Central memory CD8-positive, alpha-beta T cell (primary cell): ENCODE measurements at places on chromosomes 16 and 17.

GRCh38 chr16:9091867-9092281 lies 430 bp downstream of the HAPSTR1 start:
- DNase-seq, result peak; percentile 28

DNA sequence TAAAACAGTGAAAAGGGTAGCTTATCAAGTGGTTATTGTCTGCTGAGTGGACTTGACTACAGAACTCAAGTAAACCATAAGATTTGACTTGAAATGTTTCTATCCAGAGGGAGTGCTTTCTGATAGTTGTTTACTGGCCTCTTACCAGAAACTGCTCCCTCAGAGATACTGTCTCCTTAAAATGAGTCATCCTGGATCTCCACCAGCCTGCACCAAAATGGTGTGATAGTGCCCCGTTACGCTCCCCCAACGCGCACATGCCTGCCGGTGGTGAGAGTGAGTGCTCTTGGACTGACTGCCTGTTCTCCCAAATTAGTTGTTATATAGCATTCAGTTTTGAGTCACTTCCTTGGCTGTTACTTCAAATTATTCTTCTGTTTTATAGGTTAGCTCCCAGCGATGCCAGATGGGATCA lies 22.9 kb downstream of the PRCD start:
- DNase-seq, result no peak

GRCh38 chr17:72614871-72615626 lies 477.4 kb downstream of the SLC39A11 start:
- DNase-seq, result no peak

- DNase-seq, result no peak
These were observed 3.7 kb downstream of the CETP start for GRCh38 chr16:56965149-56966092.

- no peak for DNase-seq
These were observed 14.0 kb downstream of the AARSD1 start for GRCh38 chr17:42950044-42950783.

DNA sequence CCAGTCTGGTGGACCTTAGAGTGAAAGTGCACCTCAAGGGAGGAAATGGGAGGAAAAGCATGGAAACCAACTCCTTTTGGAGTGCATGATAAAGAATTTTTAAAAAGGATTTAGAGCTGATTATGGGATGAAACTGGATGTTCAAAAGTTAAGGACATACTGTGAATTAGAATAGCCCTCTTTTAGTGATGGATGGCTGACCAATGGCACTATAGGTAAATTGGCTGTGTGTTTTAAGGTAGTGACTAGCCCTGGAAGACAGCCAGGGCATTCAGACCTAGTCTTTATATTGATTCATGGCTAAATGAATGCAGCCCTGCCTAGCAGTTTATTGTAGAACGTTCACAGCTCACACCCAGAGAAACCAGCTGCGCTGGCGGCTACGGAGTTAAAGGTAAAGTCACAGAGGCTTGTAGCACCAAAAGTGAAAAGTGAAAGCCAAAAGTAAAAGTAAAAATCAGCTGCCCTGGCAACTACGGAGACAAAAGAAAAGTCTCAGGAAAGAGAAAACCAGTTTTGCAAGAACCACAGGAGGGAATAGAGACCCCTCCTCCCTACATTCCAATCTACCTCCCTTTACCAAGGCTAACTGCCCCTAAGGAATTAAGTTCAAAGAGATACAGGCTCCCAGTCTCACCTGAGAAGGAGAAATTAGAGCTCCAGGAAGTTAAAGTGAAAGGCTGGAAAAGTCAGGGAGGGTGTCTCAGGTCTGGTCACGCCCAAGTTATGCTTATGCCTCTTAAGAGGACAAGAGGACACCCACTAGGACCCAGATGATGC lies 21.8 kb downstream of the ACSM1 start:
- DNase-seq, result no peak

GRCh38 chr16:4010225-4011158 lies 105.8 kb downstream of the ADCY9 start:
- DNase-seq, result no peak

DNA sequence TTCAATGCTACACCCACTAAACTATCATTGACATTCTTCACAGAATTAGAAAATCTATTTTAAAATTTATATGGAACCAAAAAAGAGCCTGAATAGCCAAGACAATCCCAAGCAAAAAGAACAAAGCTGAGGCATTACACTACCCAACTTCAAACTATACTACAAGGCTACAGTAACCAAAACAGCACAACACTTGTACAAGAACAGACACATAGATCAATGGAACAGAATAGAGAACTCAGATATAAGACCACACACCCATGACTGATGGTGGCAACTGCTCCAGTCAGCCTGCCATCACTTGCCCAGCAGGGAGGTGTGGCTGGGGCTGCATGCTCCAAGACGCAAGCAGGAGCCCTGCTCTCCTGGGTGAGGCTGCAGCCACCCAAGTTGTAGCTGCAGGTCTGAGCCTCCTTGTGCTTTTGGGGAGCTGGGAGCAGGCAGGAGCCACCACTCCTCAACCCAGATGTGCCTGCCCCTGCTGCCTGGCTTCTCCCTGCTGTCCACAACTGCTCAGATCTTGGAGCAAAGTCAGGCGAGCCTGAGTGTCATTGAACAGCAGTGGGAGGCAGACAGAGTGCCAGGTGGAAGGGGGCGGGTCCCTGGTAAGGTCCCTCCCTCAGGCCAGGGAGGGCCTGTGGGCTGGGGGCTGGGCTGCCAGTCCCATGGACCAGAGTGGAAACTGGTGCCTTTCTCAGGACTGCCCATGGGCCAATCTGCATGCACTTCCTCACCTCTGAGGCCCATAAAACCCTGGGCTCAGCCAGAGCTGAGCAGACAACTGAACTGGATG lies 24.7 kb downstream of the SSH2 start:
- DNase-seq, result no peak

DNA sequence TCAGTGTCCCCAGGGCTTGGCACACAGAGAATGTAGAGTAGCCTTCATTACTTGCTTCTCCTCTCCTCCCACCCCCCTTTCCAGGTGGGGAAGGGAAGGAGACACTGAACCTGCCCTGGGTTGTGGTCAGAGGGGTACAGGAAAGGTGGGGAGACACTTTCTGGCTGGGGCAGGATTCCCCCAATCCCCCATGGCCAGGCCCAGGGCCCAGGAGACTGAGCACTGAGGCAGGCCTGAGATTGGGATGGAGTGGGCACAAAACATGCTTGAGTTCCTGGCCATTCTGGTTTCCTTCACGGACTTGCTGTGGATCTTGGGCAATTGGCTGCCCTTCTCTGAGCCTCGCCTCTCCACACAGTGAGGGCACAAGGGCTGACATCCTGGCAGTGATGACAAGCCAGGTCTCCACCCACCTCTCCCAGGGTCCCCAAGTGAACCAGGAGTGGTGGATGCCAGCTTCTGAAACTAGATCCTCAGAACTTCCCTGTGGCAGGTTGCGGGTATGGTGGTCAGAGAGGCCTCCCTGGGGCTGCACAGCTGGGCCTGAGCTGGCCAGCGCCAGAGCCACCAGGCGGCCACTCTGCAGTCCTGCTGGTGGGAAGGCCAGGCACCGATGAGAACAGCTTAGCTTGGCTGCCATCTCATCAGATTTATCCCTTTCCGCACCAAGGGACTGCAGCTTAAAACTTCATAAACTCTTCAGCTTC lies 9.3 kb downstream of the ZNF629 start:
- no peak for DNase-seq

DNA sequence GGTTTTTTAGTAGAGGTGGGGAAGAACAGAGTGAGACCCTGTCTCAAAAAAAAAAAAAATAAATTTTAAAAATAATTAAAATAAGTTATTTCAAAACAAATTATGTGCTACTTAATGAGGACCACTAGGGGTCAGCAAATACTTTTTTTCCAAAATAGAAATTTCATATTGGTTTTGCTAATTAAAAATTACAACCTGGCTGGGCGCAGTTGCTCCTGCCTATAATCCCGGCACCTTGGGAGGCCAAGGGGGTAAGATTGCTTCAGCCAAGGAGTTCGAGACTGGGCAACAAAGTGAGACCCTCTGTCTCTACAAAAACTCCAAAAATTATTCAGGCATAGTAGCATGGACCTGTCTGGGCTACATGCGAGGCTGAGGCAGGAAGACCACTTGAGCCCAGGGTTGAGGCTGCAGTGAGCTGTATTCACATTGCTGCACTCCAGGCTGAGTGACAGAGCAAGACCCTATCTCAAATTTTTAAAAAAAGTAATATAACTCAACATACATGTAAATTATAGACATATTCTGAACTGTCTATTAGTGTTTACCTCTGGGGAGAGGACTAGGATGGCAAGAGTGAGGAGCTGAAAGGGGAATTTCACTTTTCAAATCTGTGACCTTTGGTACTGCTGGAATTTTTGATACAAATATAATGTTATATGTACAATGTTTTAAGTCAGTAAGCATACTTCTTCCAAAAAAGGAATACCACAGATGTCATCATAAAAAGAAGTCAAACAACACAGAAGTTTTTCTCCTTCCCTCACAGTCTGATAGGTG lies 8.1 kb downstream of the MEIOB start:
- no peak for DNase-seq

- DNase-seq, result no peak
These were observed 240.6 kb upstream of the ZFHX3 start for GRCh38 chr16:73288520-73288919.

GRCh38 chr16:51034481-51035109 lies 116.5 kb downstream of the SALL1 start:
- DNase-seq, result no peak

GRCh38 chr17:47352848-47353247 lies 29.1 kb downstream of the EFCAB13 start:
- no peak for DNase-seq

- DNase-seq, result no peak
These were observed 313.4 kb downstream of the CDH11 start for GRCh38 chr16:64808474-64808873.

GRCh38 chr17:34720760-34721159 lies 141.4 kb downstream of the TMEM132E start:
- no peak for DNase-seq

- DNase-seq, result no peak
These were observed 152.6 kb downstream of the MAP2K6 start for GRCh38 chr17:69567130-69567529.

DNA sequence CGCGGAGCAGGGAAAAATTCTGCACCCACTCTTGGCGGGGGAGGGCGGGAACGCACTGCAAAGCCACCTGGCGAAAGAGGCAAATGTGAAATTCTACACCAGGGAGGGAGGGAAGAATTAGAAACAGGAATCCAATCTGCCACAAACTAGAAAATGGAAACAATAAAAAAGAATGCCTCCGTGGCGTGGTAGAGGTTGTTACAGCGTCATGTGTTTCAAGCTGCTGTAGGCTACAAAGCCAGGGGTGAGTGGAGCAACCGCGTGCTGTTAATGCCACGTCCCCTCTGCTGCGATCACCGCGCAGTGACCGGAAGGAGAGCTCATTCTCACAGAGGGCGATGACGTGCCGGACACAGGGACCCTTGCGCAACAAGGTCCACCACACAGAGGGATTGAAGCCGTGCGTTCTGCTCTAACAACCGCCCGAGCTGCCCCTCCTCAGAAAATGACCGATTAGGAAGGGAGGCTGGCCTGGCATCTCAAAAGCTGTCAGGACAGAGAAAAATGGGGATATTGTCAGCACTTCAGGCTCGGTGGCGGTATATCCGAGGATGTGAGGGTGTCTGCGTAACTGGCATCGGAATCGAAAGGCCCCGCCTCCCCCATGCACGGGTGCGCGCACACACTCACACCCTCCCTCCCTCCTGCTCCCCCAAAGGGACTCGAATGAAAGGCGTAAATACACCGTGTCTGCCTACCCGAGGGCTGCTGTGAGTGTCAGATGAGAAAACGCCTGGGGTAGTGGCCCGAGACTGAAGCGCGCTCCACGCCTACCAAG lies 70.8 kb upstream of the TNRC6C start:
- DNase-seq, result peak; percentile 62

DNA sequence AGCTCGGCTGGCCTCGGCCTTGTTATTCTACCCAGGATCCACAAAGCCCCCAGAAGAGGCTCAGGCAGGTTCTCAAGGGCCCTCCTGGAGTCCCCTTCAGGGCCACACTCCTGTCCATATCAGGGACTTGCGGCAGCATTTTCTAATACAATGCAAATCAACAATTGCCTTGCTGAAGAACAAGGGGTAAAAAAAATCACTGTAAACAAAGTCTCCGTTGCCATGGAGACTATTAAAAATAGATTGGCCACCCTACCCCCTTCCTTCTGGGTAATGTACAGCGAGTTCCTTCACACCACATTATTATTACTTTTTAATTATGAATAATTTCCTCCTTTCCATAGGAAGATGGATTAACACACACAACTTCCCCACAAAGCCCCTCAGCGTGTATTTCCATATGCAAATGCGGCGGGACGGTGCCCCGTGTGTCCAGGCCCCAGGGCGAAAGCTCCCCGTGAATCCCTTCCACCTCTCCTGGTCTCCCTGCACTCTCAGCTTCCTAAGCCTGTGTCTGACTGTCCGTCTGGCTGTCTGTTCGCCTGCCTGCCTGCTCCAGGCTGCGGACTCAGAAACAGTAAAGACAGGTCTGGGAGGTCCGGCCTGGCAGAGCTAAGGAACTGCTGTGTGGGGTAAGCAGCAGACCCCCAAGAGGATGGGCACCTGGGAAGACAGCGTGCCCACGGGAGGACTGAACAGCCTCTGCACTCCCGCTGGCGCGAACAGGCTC lies 196.6 kb downstream of the RBFOX3 start:
- no peak for DNase-seq

GRCh38 chr17:4750606-4751005 lies 10.9 kb upstream of the CXCL16 start:
- DNase-seq, result no peak

GRCh38 chr17:75895370-75896155 lies 1.2 kb downstream of the TRIM65 start:
- no peak for DNase-seq

- no peak for DNase-seq
These were observed 16.3 kb downstream of the ITGAD start for GRCh38 chr16:31409433-31409832.

- no peak for DNase-seq
These were observed 4.9 kb downstream of the FA2H start for GRCh38 chr16:74769586-74770190.

DNA sequence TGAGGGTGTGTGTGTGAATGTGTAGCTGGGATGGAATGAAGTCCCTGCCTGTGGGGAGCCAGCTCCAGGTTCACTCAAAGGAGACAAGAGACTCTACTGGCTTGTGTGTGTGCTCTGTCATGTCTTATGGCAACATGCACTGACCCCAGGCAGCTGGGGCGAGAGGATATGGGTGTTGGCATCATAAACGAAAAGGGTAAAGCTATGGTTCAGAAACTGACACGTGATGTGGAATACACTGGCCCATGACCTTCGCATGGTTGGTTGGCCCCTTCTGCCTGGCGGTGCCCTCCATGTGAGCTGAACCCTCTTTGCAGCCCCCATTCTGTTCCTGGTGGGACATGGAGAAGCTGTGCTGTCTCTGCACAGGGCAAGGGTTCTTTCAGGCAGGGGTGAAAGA lies 21.9 kb downstream of the ZNF750 start:
- no peak for DNase-seq

GRCh38 chr17:82112914-82113311 lies 14.9 kb upstream of the FASN start:
- no peak for DNase-seq

- DNase-seq, result no peak
These were observed 650 bp downstream of the KIAA0753 start for GRCh38 chr17:6639586-6640535.

DNA sequence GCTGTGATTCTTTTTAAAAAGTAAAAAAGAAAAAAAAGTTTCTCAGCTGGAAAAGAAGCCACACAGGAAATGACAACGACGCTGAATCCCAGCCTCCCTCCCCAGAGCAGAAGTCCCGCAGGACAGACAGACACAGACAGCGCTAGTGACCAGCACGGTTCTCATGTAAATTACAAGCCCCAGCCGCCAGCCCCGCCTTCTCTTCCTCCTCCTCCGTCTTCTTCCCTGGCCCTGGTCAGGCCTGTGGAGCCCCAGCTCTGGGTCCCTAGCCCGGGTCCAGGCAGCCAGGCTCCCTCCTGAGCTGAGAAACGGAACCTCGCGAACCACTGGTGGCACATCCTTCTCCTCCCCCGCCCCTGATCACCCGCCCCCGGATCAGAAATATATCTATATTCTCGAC lies 7.0 kb upstream of the IL17C start:
- no peak for DNase-seq
